CD4-positive, alpha-beta T cell treated with Interleukin-17A for 1 hour (primary cell): ENCODE measurements at places on chromosomes 13 and 19.

GRCh38 chr13:21980049-21980448, 309.2 kb downstream of the FGF9 start:
- DNase-seq, result no peak

DNA sequence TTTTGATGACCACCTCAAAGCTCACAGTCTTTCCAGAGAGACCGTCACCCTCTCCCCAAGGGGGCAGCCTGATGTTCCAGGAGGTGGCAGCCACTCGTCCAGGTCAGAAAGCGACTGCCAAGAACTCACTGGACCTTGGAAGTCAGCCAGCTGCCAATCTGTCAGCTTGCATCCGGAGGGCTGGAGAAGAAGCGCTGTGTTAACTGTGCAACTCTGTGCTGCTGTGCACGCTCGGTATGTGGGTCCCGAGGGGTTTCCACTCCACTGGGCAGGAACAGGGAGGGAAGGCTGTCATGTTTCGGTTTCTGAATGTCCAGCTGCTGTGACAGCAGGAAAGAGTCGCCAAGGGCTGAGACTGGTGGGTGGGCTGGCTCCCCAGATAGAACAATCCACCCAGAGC, 89.2 kb downstream of the CACNA1A start:
- no peak for DNase-seq

DNA sequence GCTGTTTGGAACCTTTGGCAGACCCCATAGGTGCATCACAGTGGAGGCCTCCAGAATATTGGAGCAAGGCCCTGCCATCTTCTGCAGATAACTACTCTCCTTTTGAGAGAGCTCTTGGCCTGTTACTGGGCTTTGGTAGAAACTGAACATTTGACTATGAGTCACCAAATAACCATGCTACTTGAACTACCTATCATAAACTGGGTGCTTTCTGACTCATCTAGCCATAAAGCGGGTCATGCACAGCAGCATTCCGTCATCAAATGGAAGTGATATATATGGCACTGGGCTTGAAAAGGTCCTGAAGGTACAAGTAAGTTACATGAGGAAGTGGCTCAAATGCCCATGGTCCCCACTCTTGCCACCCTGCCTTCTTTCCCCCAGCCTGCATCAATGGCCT, 782.5 kb upstream of the SLITRK6 start:
- no peak for DNase-seq

GRCh38 chr13:28573595-28574373, 78.9 kb upstream of the FLT1 start:
- DNase-seq, result no peak

- peak; percentile 52 for DNase-seq
Observed at GRCh38 chr13:32031025-32031814, at the start of gene FRY. Gene FRY, plus strand, starts transcription at chr13:32031774. Its CDS starts 22 bp downstream, at chr13:32031796.

DNA sequence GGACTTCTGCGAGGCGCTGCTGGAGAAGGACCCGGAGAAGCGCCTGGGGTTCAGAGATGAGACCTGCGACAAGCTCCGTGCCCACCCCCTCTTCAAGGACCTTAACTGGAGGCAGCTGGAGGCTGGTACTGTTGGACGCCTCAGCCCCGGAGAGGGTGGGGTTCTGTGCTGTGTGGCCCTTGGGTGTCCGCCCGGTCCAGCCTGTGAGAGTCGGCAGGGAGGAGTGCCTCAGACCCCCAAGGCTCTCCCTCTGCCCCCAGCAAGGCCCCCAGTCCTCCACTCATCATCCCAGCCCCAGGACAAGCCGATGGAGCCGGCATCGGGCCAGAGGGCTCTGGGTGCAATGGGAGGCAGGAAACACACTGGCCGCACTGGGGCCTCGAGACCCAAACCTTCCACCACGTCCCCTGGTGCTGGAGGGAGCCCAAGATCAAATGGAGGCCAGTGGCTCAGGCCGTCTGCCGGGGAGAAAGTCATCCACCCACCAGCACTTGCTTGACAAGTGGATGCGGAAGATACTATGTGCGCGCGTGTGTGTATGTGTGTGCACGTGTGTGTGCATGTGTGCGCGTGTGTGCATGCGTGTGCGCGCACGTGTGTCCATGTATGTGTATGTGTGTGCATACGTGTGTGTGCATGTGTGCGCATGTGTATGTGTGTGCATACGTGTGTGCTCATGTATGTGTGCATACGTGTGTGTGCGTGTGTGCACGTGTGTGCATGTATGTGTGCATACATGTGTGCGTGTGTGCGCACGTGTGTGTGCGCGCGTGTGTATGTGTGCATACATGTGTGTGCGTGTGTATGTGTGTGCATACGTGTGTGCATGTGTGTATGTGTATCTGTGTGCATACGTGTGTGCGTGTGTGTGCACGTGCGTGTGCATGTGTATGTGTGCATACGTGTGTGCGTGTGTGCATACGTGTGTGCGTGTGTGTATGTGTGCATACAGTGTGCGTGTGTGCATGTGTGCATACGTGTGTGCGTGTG, 25.8 kb upstream of the TMEM255B start:
- DNase-seq, result no peak

GRCh38 chr19:17304386-17305215, 1.1 kb upstream of the MRPL34 start:
- no peak for DNase-seq

GRCh38 chr19:49812997-49813861, at the start of gene FUZ:
Gene FUZ, minus strand, starts transcription at chr19:49813292. Its CDS starts 186 bp downstream, at chr19:49813106.
- peak; percentile 99 for DNase-seq

- DNase-seq, result no peak
Observed at GRCh38 chr13:75978818-75979217, 342.7 kb downstream of the LMO7 start.
